ENCODE measurements at places on chromosomes 1 and 21.

DNA sequence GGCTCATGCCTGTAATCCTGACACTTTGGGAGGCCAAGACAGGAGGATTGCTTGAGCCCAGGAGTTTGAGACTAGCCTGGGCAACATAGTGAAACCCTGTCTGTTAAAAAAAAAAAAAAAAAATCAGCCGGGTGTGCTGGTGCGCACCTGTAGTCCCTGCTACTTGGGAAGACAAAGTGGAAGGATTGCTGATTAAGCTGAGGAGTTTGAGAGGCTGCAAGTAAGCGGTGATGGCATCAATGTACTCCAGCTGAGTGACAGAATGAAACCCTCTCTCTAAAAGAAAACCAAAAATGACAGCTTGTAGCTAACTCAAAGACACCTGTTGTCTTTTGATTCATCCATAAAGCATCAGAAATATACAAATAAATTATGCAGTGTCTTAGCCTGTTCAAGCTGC is 31.8 kb downstream of the SIPA1L2 start:
- no peak for DNase-seq

DNA sequence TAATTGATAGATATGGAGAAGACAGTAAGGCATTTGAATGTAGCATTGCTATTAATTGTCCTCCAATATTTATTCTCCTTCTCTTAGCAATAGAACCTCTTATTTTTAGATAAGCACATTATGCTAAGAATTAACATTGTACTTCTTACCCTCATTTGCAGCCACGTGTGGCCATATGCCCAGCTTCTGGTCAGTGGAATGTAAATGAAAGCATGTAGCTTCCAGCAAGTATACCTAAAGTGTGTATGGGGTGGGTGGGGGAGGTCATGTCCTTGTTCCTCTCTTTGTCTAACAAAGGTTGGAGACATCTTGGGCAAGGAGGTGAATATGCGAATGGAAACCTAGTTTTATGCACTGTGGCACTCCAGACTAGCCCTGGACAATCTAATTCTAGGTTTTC is 133.6 kb upstream of the HMCN1 start:
- no peak for DNase-seq

GRCh38 chr1:226609836-226610455 is 61.4 kb downstream of the STUM start:
- no peak for DNase-seq

DNA sequence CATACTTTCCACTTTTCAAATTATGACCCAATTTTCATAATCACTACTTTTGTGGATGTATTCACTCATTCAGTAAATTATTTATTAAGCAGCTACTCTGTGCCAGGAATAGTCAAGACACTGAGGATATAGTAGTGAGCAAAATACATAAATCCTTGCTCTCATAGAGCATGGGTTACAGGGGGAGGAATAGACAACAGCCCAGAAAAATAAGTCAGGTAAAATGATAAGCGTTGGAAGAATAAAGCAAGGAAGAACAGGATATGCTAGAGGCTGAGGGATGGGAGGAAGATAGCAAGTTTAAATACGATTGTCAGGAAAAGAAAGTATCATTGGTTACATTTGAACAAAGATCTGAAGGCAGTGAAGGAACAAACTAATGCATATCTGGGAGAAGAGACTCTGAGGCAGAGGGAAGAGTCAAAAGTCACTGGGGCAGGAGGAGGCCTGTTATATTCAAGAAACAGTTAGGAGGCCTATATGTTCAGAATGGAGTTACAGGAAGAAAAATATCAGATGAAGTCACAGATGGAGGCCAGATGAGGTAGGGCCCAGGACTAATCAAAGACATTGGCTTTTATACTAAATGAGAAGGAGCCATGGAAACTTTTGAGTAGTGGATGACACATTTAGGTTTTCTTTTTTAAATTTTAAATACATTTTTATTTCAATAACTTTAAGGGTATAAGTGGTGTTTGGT is 42.9 kb downstream of the SEC22B start:
- DNase-seq, result no peak

DNA sequence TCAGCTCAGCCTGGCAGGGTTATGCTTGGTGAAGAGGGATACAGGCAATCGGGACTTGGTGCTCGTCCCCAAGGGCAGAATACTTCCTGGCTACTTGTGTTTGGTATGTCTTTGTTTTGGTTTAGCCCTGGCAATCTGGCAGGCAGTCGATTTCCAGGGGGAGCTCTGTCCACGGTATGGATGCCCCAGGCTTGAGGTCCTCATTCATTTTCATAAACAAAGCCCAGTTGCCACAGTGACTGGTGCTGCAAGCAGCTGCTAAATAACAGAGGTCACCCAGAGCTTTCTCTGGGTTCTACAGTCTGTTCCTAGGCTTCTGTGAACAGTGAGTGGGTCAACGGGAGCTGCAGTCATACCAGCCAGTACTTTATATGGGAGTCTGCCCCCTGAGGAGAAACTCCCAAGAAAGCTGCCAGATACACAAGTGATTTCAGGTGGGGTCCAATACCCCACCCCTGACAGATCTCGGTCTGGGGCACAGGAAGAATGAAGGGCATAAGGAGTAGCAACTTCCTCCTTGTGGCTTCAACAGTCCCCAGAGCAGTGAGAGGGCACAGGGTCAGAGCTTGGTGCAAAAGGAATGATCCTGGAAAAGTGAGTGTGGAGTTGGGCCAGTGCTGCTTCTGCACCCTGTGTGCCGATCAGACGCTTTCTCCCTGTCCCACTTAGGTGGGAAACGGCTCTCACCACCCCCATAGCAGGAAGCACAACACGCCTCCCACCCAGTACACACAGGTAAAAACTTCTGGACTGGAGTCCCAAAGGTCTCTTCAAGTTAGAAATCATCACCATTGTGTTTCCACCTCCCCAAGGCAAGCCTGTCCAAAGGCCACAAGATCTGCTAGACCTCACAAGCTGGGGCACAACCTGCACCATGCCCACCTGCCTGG is 55.5 kb downstream of the TGFBR3 start:
- no peak for DNase-seq

DNA sequence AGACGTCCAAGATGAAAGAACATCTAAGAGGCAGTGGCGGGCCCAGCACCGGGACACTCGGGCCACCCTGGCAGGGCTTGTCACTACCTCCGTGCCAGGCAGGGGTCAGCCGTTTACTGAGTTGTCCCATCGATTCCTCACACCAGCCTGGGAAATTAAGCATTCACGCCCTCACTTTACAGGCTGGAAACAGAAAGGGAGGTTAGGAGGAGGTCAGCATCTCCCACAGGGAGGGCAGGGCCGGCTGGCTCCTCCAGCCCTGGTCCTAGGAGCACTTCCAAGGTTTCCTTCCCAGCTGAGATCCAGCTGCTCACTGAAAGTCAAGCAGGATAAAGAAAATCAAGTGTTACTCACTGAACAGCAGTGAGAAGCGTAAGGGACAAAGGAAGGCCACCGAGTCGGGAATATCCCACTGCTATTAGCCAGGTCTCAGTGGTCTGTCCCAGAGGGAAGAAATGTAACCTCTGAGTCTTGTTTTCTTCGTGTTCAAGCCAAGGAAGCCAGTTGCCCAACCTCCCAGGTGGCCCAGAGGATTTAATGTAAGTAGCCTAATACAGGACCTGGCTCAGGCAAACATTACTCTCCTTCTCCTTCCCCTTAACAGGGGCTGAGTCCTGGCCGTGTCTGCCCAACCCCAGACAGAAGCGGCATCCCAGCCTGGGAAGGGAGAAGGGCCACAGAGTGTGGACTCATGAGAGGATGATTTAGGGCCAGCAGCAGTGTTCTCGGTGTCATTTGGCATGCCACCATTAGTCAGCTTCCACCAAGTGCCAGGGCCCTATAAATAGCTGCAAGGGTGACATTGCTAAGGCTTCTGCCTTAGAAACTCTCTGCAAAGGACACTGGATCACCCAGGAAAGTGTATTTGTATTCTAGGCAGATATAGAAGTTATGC is 203.1 kb upstream of the GALNT2 start:
- no peak for DNase-seq

DNA sequence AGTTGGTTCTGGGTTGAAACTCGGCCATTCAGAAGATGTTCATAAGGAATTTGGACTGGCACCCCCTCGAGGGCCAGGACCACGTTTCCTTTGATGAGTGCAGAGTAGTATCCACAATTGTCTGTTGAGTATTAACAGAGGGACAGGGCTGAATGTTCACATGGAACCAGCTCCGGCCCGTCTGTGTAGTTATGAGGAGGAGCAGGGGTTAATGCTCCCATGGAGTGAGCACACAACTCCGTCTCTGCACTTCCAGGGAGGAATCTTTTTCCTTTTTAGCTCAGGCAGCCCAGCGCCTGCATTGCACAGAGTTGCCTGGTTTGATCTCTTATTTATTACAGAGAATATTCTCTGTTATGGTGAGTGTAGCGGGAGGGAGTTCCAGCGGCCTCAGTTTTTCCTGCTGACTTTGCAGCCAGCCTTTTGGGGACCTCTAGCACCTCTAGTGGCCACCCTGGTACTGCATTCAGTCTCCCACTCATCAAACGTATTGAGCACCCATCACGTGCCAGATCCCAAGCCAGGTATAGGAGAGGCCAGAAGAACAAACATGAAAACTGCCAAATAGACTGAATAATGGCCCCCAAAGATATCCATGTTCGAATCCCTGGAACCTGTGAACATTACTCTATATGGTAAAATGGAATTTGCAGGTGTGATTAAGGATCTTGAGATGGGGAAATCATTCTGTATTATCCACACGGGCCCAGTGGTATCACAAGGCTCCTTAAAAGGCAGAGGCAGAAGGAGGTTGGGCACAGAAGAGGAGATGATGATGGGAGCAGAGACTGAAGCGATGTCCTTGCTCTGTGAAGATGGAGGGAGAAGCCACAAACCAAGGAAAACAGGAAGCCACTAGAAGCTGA is 167.7 kb upstream of the CSF3R start:
- DNase-seq, result peak; percentile 9

DNA sequence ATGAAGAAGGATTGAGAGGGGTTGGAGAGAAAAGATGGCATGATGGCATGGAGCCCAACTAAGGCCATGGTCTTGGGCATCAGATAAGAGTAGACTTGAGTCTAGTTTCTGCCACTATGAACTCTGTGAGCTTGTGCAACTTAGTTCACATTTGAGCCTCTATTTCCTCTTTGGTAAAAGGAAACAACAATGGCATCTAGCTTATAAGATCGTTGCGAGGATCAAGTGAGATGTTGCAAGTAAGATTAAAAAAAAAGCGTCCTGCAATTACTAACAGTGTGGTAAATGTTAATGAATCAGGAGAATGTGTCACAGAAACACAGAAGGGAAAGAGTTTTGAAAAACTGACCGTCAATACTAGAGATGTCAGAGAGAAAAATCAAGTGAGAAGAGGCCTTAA is 202.9 kb upstream of the FGGY start:
- no peak for DNase-seq

- no peak for DNase-seq
Measured at GRCh38 chr21:28256837-28257236, 735.8 kb downstream of the LTN1 start.

DNA sequence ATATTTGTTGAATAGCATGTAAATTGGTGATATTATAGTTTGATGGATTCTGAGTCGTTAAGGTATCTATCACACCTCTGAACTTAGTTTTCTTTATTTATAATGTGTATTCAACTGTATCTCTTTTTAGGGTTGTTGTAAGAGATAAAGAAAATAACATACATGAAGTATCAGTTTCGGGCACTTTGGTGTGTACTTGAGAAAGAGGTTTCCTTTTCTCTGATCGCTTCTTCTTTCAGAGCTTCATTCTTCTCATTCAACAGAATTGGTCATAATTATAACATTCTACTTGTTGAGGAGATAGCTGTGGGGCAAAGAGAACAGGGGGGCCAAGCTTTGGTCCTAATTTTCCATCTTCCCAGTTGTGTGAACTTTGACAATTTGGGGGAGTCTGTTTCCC is 508.0 kb downstream of the PLPP3 start:
- DNase-seq, result no peak

- DNase-seq, result no peak
Measured at GRCh38 chr1:27403065-27403726, 10.8 kb downstream of the GPR3 start.

DNA sequence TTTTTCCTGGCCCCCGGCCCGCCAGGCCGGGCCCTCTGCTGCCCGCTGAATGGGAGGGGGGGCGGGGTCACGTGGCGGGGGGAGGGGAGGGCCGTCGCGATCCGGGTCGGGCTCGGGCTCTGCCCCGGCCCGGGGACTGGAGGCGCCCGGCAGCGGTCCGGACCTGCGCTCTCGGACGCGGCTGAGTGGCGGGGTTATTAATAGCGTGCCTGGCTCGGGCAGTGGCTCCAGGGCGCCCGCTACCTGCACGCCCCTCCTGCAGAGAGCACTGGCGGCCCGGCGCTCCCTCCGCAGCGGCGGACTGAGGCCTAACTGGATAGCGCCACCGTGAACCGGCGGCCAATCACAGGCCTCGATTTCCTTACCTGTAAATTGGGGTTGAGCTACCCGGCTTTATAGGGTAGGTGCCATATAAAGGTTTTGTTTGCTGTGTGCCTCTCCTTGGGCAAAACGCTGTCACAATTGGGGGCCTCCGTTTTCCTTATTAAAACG is 28.1 kb downstream of the AHDC1 start:
- DNase-seq, result no peak

- DNase-seq, result no peak
Measured at GRCh38 chr1:44013949-44014348, 17.3 kb downstream of the SLC6A9 start.

GRCh38 chr1:7485086-7485780 is 285.9 kb upstream of the VAMP3 start:
- no peak for DNase-seq

- DNase-seq, result no peak
Measured at GRCh38 chr1:221675880-221676800, 65.7 kb downstream of the DUSP10 start.

GRCh38 chr1:154880671-154881070 is 10.6 kb upstream of the KCNN3 start:
- DNase-seq, result no peak

GRCh38 chr1:193143285-193143684 is 21.5 kb downstream of the CDC73 start:
- DNase-seq, result no peak

DNA sequence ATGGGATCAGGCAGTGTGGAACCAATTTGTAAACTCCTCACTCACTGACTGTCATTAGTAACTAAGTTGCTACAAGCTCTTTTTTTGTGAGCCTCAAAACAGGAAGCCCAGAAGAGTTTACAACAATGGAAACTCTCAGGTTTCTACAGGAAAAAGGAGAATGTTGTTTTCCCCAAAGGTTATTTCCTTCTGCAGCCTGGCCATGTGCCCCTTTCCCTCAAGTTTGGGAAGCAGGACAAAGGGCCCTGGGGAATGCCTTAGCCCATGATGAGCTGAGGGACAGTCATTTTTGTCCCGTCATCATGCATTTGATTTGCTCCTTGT is 395.9 kb downstream of the KIF26B start:
- no peak for DNase-seq

DNA sequence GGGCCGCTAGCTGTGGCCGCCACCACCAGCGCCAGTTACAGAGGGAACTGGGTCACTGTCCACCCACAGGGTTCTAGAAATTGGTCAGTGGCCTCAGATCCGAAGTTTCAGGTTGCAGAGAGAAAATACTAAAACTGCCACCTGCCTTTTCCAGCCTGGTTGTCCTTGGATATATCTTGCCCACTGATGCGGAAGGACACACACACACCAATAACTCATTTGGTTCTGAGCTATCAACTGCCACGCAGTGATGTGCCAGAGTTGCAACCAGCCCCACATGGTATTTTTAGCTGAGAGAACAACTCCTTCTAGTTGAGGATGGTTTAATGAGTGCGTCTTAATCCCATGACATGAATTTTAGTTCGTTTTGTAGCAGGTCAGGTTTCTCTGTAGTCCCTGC is 68.1 kb downstream of the SH3BGR start:
- DNase-seq, result no peak
